ENCODE measurements at places on chromosomes 1 and 21.

DNA sequence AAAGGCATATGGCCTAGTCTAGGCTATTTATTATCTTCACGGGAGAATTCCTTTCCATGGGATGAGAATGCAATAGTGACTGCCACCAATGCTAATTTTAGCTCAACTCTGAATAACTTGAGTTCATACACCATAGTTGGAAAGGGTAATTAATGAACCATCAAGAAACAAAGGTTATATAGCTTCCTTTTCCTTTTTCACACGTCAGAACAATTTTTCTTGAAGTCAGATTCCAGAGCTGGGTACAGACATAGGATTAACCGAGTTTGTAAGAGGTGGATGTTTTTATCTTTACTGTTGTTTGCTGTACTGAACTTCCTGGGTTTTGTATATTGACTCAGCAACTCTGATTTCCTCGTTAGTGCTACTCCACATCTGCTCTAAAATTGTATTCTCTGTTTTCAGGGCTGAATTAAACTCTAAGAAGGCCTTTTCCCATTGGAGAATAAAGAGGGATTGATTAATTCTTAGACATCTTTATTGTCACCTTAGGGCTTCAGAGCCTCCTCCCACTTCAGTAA, 262.0 kb downstream of the NUF2 start:
- no peak for DNase-seq

- no peak for DNase-seq
These were observed 7.1 kb downstream of the ANGEL2 start for GRCh38 chr1:213008564-213008963.

DNA sequence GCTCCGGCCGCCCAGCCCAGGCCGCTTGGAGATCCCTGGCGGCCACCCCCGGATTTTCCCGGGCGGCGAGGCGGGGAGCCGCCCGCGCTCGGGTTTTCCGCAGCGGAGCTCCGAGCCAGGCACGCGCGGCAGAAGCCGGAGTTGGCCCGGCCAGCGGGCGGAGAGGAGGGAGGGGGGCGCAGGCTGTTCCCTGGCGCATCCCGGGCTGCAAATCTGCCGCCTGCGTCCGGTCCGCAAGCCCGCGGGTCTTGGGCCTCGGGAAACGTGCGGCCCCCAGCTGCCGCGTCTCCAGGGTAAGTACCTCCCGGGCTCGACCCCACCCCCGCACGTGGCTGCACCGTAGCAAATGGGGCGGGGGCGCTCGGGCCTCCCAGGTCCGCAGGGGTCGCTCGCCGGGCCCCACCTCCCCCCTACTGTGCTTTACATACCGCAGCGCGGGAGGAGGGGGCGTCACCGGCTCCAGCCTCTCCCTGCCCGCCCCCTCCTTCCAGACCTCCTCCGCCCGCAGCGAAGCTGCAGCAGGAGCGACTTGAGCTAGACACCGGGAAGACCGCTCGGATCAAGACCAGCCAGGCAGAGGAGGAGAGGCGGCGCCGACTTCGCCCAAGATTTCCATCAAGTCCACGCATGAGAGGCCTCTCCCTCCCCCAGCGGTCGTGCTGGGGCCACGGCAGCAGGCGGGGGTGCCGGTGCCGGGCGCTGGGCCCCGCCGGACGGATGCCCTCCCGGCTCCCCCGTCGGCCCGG, 1.6 kb downstream of the TMEM200B start:
- no peak for DNase-seq

DNA sequence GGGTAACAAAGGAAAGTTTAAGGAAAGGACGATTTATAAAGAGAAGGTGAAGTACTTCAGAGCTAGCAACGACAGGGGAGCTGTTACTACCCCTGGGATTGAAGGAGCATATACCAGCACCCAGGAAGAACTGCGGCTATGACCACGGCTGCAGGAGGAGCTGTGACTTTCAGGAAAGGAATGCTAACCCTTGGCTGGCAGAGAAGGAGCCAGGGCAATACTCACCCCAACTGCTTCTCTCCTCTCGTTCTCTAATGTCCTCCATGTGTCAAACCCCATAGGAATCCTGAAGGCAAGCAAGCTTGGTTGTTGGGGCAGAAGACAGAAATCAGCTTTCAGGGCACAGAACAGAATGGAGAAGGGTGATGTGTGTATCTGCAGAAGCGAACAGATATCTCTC, 120.5 kb downstream of the TMEM53 start:
- DNase-seq, result no peak

DNA sequence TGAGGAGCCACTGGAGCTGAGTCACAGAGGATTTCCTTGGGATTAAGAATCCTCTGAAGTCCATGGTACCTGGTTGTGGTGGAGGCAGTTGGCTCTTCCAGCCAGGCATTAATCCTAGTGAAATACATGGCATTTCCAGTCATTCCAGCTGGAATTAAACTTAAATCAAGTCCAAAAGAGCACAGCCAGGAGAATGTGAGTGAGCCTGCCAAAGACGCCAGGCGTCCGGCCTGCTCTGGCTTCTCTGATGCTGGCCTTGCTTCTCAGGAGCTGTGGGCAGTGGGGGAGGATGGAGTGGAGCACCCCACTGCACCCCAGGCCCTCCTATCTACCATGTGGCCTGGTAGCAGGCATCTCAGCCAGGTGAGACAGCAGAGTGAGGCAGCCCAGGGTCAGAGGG, 23.4 kb upstream of the TENT5C start:
- peak; percentile 41 for DNase-seq

DNA sequence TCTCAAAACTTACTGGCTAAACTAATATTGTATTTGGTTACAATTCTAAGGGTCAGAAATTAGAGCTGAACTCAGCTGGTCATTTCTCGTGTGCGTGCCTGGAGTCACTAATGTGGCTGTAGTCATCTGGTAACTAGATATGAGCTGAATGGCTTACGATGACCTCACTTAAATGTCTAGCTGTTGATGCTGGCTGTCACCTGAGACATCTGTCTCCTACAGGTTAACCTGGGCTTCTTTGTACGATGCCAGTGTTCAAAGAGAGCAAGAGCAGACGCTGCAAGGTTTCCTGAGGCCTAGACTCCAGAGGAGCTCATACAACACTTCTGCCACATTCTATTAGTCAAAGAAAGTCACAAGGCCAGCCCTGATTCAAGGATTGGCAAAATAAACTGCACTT, 17.1 kb upstream of the ALG6 start:
- no peak for DNase-seq

- DNase-seq, result peak; percentile 95
These were observed at the start of gene ELOVL1 for GRCh38 chr1:43367904-43368645. Gene ELOVL1, minus strand, starts transcription at chr1:43368011. Its CDS starts 2,402 bp downstream, at chr1:43365609.

DNA sequence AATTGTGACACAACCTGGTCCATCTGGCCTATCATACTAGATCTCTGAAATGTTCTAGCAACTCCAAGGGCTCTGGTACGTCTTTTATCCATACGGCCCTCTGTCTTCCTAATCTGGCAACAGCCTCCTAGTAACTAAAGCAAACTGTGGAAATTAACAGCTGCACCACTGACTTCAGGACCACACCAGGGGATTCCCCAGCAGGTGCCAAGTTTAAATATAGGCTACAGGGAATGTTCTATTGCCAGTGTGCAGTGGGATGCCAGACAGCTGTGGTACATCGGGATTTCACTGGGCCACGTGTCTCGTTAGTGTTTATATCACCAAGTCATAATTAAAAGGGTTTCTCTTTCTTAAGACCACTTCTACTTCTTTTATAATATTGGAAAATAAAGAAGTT, 94.3 kb downstream of the RGS2 start:
- DNase-seq, result no peak

DNA sequence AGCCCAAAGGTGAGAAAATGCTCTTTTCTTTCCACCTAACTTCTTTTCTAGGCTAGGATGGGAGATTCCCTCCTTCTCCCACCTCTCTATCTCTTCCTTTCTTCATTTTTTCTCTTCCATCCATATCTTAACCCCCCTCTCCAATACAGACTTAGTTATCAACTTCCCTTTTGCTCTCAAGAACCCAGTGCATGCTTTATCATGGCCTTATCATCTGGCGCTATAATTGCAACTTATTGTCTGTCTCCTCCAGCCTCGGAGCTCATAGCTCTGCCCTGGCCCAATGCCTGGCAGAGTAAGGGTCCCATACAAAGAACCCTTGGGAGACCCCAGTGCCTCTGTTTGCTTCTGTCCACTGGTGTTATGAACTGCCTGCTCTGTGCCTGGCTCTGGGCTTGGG, 71.0 kb upstream of the NFASC start:
- DNase-seq, result no peak

GRCh38 chr1:184292101-184292500, 94.7 kb upstream of the C1orf21 start:
- DNase-seq, result no peak

DNA sequence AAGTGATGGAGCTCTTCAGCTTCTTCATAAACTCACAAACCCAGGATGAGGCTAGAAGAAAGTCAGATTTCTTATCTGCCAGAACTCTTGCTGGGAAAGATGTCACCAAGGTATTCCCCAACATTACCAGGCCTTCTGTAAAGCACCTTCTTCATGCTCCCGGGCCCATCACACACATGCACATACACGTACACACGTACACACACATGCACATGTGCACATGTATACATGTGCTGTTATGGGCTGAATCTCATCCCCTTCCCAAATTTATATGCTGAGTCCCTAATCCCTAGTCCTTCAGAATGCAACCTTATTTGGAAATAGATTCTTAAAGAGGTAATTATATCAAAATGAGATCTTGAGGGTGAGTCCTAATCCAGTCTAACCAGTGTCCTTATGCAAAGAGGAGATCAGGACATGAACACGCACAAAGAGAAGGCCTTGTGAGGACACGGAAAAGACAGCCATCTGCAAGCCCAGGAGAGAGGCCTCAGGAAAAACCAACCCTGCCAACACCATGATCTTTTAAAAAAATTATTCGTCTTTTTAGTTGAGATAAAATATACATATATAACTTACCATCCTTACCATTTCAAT, 76.4 kb upstream of the LYST start:
- no peak for DNase-seq

GRCh38 chr1:3924825-3925220, 24.8 kb upstream of the C1orf174 start:
- DNase-seq, result no peak

DNA sequence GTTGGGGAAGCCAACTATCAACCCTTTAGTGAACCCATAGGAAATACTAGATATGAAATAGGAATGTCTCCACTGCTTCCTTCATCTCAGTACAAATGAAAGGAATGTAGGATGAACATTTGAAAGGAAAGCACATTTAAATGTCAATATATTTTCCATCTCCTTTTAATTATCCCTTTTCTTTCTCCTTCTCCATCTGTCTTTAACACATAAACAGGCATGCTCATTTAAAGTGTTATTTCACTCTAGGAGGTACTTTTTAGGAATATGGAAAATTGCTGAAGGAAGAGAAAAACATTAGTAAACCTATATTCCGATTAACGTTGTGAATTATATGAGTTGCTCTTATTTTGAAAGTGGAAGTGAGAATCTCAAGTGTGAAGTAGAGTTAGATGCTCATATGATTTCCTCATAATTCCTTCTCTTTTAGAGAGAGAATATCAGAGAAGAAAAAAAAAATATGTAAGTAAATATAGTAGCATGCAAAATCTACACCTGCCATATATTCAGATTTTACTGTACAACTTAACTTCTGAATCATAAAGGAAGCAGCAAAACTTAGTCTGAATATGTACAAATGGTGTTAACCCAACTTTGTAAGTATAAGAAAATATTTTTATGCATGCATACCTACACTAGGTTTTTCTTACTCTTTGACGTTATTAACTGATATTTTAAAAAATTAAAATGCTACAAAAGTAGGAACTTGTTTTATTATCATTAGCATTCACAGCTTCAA, 406.9 kb upstream of the B3GALT2 start:
- no peak for DNase-seq

DNA sequence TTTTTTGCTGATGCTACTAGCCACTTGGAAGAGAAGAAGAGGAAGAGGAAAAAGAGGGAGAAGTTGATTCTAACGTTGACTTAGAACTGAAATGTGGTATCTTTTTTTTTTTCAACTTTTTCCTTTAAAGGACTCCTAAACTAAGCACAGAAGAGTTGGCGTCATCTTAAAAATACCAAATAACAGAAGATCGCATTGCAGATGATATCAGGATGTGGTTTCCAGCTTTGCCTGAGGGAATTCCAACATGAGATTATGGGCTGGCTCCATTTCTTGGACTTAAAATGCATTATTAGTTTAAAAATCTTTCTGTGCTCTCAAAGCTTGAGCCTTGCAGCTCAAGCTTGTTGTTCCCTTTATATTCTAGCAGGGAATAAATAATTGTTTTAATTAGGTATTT, 29.8 kb downstream of the WDR3 start:
- DNase-seq, result no peak

- peak; percentile 71 for DNase-seq
These were observed 30.2 kb downstream of the LPAR3 start for GRCh38 chr1:84862810-84863251.

Data from activated effector memory CD4-positive, alpha-beta T cell treated with anti-CD3 and anti-CD28 coated beads, Interleukin-2, amount 50 U/mL, for 16 hours (primary cell).